Nucleus accumbens (tissue), 56 donors: ENCODE measurements at places on chromosomes 6 and 20.

- no peak for DNase-seq
Measured at GRCh38 chr6:42781796-42782688, at the start of gene BICRAL. BICRAL (plus strand) TSS chr6:42782052; CDS start chr6:42822023, 39,971 bp downstream.

DNA sequence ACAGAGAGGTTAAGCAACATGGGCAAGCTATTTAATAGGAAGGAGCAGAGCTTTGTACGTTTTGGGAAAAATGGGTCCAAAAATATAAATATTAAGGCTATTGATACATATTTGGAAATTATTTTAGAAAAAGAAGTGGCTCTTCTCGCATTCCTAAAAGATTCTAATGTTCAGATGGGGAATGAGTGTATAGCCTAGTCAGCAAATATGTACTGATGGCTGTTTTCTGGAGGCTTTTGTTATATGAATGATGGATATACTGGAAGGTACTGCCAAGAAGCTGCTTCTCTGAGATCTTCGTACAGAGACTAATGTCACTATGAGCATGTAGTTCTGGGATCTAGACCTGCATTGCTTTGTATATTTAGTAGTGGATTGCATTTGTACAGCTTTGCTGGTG, 71.7 kb downstream of the PLAGL1 start:
- DNase-seq = no peak

GRCh38 chr6:150230164-150230561, 87.3 kb downstream of the PPP1R14C start:
- no peak for DNase-seq

GRCh38 chr20:11459090-11459890, 458.4 kb upstream of the BTBD3 start:
- DNase-seq = no peak

DNA sequence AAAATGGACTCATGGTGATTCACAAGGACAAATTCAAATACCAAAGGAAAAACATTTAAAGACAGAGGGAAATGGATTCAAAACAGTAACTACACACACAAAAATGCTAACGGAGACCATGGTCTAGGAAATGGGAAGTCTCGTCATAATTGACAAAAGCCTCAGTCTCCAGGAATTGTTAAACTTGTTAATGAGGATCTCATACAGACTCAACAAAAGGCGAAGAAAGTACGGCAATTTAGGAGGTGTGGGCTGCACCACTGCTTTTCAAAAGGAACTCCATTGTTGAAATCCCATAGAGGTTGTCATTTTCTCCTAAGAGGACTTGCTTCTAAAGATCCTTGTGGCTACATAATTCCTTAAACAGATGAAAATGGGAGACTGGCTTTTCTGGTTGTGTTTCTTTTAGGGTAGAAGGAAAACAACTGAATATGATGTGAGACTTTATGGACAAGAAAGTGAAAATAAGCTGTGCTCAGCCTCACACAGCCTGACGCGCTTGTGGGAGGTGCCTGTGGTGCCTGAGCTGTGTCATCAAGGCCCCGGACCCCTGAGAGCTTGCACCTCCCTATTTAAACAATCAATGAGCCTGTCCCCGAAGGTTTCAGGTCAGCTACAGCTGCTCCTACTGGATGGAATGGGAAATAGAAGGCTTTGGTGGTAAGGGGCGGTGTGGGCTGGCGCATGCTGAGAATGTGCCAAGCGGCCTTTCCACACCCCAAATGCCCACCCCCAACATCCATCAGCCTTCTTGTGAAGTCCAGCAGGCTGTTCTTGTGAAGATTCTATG, 2.5 kb upstream of the CLDN20 start:
- no peak for DNase-seq

DNA sequence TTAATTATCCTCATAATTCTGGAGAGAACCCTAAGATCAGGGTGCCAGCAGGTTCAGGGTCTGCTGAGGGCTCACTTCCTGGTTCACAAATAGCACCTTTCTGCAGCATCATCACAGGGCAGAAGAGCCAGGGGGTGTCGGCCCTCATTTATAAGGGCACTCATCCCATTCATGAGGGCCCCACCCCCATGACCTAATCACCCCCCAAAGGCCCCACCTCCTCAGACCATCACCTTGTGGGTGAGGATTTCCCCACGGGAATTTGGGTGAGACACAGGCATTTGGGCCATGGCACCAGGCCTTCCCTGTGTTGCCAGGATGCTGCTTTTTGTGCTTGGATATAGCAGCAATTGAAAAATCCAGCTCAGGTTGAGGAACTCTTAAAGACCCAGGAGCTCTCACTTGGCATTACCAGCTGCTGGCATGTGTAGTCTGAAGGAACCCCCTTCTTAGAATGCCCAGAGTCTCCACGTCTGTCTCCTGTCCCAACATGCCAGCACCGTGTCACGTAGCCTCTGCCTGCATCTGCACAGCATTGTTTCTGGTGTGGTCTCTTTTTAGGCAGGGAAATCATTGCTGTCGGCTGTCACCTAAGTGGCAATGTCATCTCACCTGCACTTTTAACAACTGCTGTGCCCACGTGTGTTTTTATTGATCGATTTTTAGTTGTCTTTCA, 71.5 kb downstream of the RPP40 start:
- no peak for DNase-seq

DNA sequence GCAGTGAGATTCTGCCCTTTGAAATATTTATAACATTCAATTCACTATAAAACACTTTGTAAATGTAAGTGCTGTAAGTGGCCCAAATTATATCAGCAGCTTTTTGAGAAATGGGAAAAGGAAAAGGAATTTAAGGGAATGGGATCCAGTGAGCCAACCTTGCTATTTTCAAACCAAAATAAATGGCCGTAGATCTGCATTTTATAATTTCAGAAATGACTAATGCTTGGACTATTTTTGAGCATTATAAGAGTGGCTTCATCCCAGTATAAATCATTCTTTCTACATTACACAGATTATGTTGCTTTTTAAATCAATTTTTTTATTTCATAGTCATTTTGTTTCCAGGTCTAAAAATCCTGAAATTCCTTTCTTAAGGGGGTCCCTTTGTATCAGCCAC, 49.2 kb downstream of the ANKRD6 start:
- no peak for DNase-seq

DNA sequence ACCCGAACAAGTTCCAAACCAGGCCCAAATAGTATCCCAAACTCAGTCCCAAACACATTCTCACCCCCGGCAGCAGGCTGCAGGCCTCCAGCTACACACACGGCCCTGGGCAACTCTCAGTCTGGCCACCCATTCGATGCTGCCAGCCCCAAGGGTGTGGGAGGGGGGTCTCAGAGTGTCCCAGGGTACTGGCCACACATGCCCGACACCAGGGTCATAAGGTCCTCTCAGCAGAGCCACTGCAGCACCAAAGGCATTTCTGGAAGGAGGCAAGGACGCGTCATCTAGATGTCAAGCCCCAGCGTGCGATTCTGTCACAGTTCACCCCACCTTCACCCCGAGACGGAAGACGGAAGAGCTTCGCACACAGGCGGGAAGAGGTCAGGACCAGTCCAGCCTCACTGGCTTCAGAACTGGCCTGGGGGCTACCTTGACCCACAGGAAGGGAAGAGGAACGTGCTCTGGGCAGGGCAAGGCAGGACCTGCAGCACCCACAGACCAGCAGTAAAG, 9.5 kb downstream of the MYL9 start:
- no peak for DNase-seq

- DNase-seq = no peak
Measured at GRCh38 chr20:60060006-60060557, 101.9 kb downstream of the CDH26 start.

DNA sequence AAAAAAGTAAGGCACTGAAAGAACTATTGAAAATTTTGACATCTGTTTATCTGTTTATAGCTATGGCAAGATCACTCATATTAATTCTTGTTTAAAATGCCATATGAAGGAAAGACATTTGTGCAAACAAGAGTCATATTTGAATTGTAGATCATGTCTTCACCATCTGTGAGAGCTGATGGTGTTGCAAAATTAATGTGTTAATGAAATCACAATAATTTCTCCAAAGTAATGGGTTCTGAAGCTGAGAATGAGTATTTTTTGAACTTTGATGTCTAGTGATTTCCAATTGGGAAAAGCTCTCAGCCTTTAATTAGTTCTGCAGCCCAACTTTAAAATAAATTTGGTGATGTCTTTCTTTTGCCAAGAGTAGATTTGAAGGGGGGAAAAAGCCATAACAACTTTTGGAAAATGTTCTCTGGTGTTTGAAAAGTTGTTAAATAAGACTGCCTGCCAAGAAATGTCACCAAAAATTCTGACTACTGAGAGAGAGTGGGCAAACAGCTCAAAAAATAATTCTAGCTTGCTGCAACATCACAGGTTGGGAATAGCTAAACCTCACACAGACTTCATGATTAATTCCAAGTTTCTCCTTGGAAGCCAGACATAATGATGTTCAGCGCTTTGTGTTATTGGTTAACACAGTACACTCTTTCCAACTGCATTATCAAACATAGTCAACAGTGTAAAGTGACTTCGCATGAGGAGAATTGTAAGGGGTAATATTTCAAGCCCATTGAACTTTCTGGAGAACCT, 142.6 kb downstream of the SOBP start:
- no peak for DNase-seq

DNA sequence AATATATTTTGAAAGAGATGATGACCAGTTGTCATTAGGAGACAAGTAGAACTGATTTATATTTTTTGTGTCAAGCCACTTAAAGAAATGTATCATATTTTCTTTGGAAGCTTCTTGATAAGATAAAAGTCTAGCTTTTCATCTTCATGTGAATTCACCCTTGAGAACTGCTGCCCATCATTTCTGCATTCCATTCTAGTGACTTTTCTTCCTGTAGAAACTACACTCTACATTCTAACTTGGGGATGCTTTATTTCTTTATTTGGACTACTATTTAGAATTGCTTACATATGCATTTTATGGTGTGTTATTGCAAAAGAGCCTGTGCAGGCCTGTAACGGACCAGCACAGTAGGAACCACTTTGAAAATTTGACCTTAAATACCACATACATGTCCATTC, 335.0 kb upstream of the KCNQ5 start:
- no peak for DNase-seq

GRCh38 chr6:41306187-41306854, 19.8 kb upstream of the TREM1 start:
- no peak for DNase-seq

DNA sequence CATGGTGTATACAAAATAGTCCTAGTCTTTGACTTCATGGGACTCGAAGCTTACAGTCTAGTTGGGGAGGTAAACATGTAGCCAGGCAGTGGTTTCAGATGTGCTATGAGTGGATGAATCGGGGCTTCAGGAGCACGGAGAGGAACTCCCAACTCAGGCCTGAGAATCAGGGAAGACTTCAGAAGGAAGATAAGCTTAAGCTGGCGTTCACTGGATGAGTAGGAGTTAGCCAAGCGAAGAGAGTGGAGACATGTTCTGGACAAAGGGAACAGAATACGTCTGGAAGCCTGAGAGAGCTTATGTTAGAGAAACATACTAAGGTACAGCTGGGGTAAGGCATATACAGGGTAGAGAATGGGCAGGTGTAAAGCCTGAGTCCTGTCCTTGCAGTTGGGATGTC, 8.8 kb downstream of the CARMIL1 start:
- no peak for DNase-seq

DNA sequence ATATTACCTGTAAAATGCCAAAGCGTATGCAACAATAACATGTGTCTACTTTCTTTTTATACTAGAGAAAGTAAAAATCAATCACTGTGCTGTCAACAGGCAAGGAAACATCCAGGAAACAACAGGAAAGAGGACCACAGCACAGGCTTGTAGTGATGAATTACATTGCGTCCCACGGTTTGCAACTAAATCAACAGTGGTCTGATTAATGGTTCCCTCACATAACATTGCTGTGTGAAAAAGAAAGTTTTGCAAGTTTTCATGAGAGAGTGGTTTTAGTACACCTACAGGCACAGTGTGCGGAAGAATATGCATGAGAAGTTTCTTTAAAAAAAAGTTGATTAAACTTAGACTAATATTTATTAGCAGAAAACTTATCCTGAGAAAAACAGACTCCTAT, 329.5 kb upstream of the HSF2 start:
- no peak for DNase-seq

GRCh38 chr6:100057941-100058340, 63.9 kb upstream of the MCHR2 start:
- no peak for DNase-seq

DNA sequence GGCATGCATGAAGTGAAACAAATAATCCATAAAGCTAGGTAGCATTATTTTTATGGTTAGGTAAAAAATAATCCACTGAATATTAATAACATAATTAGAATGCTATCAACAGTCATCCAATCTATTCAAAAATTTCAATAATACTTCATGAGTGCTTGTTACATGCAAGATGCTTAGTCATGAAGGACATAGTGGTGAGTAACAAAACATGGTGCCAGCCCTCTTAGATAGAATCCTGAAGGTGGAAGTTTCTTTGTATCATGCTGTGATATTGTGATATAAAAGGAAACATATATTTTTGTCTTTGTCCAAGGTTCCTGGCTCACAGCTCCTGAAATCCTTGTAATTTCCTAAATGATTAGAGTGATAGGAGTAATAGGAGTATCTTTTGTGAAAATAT, 14.9 kb downstream of the RCAN2 start:
- DNase-seq = no peak

- DNase-seq = no peak
Measured at GRCh38 chr6:67952948-67953347, 682.1 kb upstream of the ADGRB3 start.

GRCh38 chr20:44941120-44941691, 19.0 kb downstream of the TOMM34 start:
- no peak for DNase-seq

DNA sequence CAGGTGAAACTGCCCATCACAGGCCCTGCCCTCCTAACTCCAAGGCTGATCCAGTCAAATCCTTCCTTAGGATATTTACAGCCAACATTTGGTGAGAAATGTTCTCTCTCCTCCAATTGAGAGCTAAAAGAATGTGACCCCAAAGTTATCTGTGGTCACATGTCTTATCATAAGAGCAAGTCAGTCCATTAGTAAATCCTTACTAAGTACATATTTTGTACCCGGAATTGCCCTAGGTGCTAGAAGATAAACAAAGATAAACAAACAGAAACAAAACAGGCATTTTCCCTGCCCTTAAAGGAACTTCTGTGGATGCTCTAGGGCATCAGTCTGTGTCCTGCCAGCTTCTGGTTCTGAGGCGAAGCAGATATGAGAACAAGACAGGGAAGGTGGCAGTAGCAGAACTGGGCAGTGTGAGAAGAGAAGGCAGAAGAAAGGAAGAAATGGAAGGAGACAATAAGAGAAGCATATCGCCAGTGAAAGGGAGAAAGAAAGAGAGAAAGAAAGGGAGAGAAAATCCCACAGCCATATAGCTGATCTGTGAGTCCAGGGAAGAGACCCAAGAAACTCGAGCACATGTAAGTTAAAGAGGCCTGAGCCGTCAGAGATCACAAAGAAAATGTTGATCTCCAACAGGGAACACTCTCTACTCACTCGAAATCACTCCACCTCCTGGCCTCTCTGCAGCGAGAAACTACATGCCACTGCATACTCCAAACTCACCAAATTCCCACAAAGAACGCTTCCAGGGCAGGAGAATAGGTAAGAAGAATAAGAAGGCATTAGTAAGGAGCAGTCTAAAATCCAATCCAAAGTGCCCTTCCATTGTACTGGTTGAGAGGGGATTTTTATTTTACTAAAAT, 41.7 kb downstream of the CDK5RAP1 start:
- DNase-seq = no peak

- no peak for DNase-seq
Measured at GRCh38 chr20:62433658-62434497, 6.5 kb upstream of the RBBP8NL start.
